Stimulated activated CD8-positive, alpha-beta memory T cell treated with anti-CD3 and anti-CD28 coated beads, Interleukin-7, amount 100 ng/mL, for 1 hour (primary cell): ENCODE measurements at places on chromosomes 5 and 9.

GRCh38 chr9:135116881-135117280 lies 29.4 kb downstream of the OLFM1 start:
- no peak for DNase-seq

DNA sequence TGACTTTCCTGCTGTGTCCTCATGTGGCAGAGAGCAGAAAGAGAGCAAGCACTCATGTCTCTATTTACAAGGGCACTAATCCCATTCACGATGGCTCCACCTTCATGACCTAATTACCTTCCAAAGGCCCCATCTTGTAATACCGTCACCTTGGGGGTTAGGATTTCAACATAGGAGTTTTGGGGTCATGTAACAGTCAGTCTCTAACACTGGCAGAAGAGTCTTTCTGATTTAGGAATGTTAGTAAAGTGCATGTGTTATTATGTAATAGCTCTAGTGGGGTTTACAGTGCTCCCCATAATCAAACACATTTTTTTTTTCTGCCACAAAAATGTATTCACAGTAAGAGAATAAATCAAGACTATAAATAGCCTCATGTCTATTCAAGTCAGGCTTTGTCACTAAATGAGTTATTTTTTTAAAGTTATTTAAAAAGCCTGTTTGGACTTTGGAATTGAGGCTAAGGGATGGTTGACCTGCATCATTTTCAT lies 19.1 kb downstream of the GALNT10 start:
- no peak for DNase-seq

GRCh38 chr5:5583023-5583765 lies 160.7 kb downstream of the ICE1 start:
- no peak for DNase-seq

GRCh38 chr5:6995115-6995514 lies 281.9 kb downstream of the TENT4A start:
- no peak for DNase-seq

DNA sequence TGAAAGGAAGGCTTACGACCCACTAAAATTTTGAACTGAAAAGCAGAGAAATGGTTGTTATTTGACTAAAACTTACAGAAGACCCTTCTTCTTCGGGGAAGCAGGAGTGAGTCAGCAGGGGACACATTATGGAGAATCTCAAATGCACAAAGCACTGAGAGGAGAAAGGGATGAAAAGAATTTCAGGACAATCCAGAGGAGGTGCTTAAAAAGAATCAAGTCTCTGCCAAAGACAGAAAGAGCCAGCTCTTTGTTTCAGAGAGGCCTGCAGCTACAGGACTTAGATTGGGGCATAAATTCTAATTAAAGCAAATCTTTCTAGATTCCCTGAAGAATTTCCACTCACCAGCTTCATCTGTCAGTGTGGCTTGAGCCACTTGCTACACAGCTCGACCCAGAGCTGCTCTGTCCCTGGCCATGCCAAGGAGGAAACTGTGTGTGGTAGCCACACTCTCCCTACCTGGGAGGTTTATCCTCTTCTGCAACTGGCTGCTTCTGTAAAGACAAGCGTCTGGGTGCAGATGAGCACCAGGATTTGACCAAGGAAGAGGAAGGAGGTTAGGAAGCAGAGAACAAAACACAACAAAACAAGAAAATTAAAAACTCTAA lies 89.9 kb downstream of the SEMA5A start:
- DNase-seq, result no peak
